ENCODE measurements at places on chromosomes 3 and 15.

GRCh38 chr15:84886211-84886983 is 1.9 kb downstream of the SLC28A1 start:
- H3K27me3 ChIP-seq = no peaks in the 10 kb centered on the region

DNA sequence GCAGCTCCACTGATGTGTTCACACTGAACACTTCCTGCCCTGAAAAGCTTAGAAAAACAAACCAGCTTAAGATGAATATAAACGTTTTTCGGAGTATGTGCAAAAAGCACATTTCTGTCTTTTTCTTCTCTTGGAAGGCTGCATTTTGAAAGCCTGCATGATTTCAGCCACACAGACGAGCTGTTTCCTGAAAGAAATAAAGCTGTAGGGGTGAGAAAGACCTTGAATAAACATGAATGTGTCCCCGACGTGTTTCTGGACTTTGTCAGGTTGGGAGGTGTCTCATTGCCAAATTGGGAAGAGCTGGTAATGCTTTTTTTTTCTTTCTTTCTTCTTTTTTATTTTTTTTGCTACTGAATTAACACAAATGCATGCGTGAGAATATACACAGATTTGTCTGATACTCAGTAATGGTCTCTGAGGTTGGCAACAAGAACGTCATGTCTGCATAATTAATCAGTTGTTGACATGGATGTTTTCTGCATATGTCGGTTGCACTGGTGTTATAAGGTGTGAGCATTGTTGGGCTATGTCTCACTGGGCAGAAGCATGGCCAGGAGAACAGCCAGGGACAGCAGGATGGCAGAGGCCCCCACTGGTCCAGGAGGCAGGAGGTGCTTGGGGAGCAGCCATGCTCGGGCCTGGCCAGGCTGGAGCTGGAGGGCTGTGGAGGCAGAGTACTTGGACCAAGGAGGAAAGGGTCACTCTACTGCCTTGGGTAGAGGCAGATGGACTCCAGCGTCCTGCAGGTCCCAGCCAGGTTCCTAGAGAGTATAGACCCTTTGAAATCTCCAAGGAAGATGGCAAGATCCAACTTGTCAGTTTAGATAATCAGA is 39.0 kb downstream of the ADAMTSL3 start:
- H3K36me3 ChIP-seq = no peaks in the 10 kb centered on the region
- no peaks in the 10 kb centered on the region for H3K27me3 ChIP-seq
- no peak overlapping the region for H3K4me3 ChIP-seq
- DNase-seq = no peak

GRCh38 chr3:129824926-129825541 is 68.5 kb downstream of the TMCC1 start:
- peak; percentile 48 for DNase-seq
- H3K4me1 ChIP-seq = no peaks in the 10 kb centered on the region
- H3K27me3 ChIP-seq = no peaks in the 10 kb centered on the region
- H3K27ac ChIP-seq = no peak overlapping the region
- no peaks in the 10 kb centered on the region for H3K36me3 ChIP-seq

GRCh38 chr3:73214846-73215245 is 153.4 kb downstream of the EBLN2 start:
- H3K36me3 ChIP-seq = no peaks in the 10 kb centered on the region
- no peak overlapping the region for H3K27ac ChIP-seq
- H3K4me1 ChIP-seq = no peaks in the 10 kb centered on the region
- DNase-seq = no peak

GRCh38 chr15:39936187-39936586 is 2.3 kb downstream of the EIF2AK4 start:
- no peak overlapping the region for H3K27ac ChIP-seq
- no peak overlapping the region for H3K4me3 ChIP-seq
- no peaks in the 10 kb centered on the region for H3K4me1 ChIP-seq
- H3K27me3 ChIP-seq = no peaks in the 10 kb centered on the region
- H3K36me3 ChIP-seq = peaks cover 6% of the 10 kb centered on the region
- DNase-seq = no peak

GRCh38 chr3:57646723-57647122 is 46.2 kb downstream of the DENND6A start:
- H3K36me3 ChIP-seq = no peaks in the 10 kb centered on the region
- no peaks in the 10 kb centered on the region for H3K27me3 ChIP-seq
- no peaks in the 10 kb centered on the region for H3K4me1 ChIP-seq
- no peak overlapping the region for H3K4me3 ChIP-seq
- no peak overlapping the region for H3K27ac ChIP-seq

GRCh38 chr3:46299608-46300460 is 54.1 kb upstream of the CCR2 start:
- H3K4me1 ChIP-seq = no peaks in the 10 kb centered on the region
- H3K27me3 ChIP-seq = no peaks in the 10 kb centered on the region
- H3K27ac ChIP-seq = no peak overlapping the region
- DNase-seq = no peak
- no peaks in the 10 kb centered on the region for H3K36me3 ChIP-seq

DNA sequence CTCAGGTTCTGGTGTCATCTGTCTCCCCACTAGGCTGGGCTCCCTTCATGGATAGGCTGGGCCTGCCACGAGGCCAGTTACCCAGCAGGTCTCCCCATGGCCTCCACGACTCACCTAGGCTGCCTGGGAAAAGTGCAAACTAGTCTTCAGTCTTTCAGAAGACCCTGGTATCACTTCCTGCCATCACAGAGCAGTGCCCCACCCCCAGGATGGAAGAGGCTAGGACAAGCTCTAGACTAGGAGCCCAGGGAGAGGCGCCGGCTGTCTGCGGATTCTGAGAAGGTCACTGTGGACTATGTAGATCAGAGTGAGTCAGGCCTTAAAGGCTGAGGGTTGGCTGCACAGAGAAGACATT is 63.7 kb downstream of the CORO2B start:
- H3K36me3 ChIP-seq = no peaks in the 10 kb centered on the region
- H3K4me3 ChIP-seq = no peak overlapping the region
- no peaks in the 10 kb centered on the region for H3K27me3 ChIP-seq
- H3K4me1 ChIP-seq = peaks cover 2% of the 10 kb centered on the region

- no peaks in the 10 kb centered on the region for H3K36me3 ChIP-seq
- H3K27ac ChIP-seq = no peak overlapping the region
- no peak overlapping the region for H3K4me3 ChIP-seq
Measured at GRCh38 chr15:33234020-33234461, 39.5 kb upstream of the FMN1 start.

- H3K4me1 ChIP-seq = no peaks in the 10 kb centered on the region
- no peak for DNase-seq
- no peak overlapping the region for H3K4me3 ChIP-seq
- no peaks in the 10 kb centered on the region for H3K36me3 ChIP-seq
- no peak overlapping the region for H3K27ac ChIP-seq
Measured at GRCh38 chr3:182135056-182135455, 423.3 kb downstream of the SOX2 start.

DNA sequence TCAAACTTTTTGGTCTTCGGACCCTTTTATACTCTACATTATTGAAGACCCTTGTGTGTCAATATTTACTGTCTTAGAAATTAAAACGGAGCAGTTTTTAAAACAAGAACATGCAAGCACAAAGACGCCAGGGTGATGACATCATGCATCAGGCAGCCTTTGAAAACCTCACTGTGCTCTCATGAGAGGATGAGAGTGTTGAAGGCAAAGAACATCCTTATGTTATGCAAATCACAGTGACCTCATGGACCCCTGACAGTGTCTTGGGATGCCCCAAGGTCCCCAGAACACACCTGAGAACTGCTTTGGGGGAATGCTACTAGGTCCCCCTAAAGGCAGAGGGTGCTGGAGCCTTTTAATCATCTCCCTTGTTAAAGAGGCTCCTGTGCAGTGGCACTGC is 51.6 kb downstream of the CHDH start:
- H3K27ac ChIP-seq = no peak overlapping the region
- H3K4me3 ChIP-seq = no peak overlapping the region
- no peaks in the 10 kb centered on the region for H3K27me3 ChIP-seq

GRCh38 chr3:23662079-23662617 is 143.6 kb upstream of the UBE2E1 start:
- no peaks in the 10 kb centered on the region for H3K27me3 ChIP-seq
- H3K4me3 ChIP-seq = no peak overlapping the region
- H3K27ac ChIP-seq = no peak overlapping the region

- H3K4me3 ChIP-seq = no peak overlapping the region
- H3K27ac ChIP-seq = no peak overlapping the region
- H3K4me1 ChIP-seq = no peaks in the 10 kb centered on the region
- no peaks in the 10 kb centered on the region for H3K27me3 ChIP-seq
- no peaks in the 10 kb centered on the region for H3K36me3 ChIP-seq
Measured at GRCh38 chr3:185978516-185978915, 40.7 kb upstream of the TRA2B start.

GRCh38 chr3:178561239-178561638 is 25.0 kb downstream of the KCNMB2 start:
- DNase-seq = no peak
- no peaks in the 10 kb centered on the region for H3K36me3 ChIP-seq
- H3K27me3 ChIP-seq = no peaks in the 10 kb centered on the region

GRCh38 chr3:188421151-188421821 is 267.3 kb downstream of the LPP start:
- no peak overlapping the region for H3K4me3 ChIP-seq
- DNase-seq = no peak
- H3K27ac ChIP-seq = no peak overlapping the region
- no peaks in the 10 kb centered on the region for H3K27me3 ChIP-seq
- no peaks in the 10 kb centered on the region for H3K36me3 ChIP-seq
